Epithelial cell of umbilical artery (primary cell): ENCODE measurements at places on chromosomes 11 and 22. TPM values are rescaled to one million over a fixed set of nuclear protein-coding genes. Genes with fewer than 3 reads are reported as not detected.

The OR8J1 gene
- total RNA-seq = not detected in 2 replicates

The TMEM121B gene
- 0.15 and 0.32 TPM in 2 replicates for total RNA-seq

The KIAA1671 gene
- total RNA-seq = 14.3 and 20.1 TPM in 2 replicates

The TMEM41B gene
- 37.2 and 59.8 TPM in 2 replicates for total RNA-seq

The SMC1B gene
- 0.15 TPM in 1 of 2 replicates, not detected in the other for total RNA-seq

The MYO7A gene
- total RNA-seq = 0.65 and 0.76 TPM in 2 replicates

The ACAD8 gene
- 19.5 and 22.3 TPM in 2 replicates for total RNA-seq

The POTEH gene
- not detected in 2 replicates for total RNA-seq

The HIC2 gene
- 1.9 and 2.3 TPM in 2 replicates for total RNA-seq
